ENCODE measurements at places on chromosomes 12 and 14.

- no peak for DNase-seq
These were observed 143.1 kb downstream of the TPH2 start for GRCh38 chr12:72081777-72082176.

DNA sequence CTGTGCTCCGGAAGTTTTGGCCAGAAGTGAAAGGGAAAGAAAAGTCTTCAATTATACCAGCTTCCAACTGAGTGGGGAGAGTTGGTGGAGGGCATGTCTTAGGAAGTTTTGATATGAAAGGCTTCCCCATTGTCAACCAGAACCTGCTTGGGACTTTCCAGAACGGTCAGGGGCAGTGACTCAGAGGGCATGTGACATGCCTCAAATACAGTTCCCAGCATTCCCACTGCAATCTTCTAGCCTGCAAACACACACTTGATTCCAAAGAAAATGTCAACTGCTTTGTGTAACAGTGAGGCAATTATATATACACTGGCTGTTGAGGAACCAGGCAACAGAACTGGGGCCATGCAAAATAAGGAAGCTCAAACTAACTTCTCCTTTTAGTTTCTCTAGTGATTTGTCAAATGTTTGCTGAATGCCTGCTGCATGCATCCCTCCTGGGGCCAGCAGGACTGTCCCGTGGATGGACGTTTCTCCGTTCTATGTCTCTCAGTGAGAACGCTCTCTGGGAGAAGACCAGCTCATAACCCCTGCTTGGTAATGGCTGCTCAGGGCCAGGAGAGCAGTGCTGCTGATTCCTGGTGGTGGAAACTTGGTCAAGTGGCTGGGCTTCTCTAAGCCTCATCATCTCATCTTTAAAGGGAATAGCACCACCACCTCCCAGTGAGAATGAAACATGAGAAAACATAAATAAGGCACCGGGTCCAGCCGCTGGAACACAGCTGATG is 18.3 kb downstream of the SLC25A47 start:
- DNase-seq, result peak; percentile 86

- no peak for DNase-seq
These were observed 3.3 kb downstream of the P3H3 start for GRCh38 chr12:6831450-6831995.

DNA sequence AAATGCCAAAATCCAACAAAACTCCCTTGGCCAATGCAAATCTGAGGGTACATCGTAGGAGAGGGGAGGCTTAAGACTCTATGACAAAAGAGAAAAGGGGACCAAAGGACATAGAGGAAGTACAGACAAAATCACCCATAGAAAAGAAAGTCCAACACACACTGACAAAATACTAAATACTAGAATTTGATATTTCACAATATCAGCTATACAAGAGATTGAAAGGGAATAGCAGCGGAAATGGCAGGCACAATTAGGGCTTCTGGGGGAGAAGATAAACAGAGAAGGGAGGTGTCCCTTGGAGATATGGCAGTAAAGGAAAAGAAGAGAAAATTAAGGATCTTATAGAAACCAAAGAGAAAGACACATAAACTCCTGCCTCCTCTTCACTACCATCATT is 29.0 kb downstream of the ATP2B1 start:
- DNase-seq, result no peak

- no peak for DNase-seq
These were observed 12.5 kb downstream of the POU6F1 start for GRCh38 chr12:51205350-51205749.

GRCh38 chr14:92287987-92288386 is 35.0 kb upstream of the SLC24A4 start:
- DNase-seq, result no peak

- no peak for DNase-seq
These were observed 9.2 kb upstream of the INF2 start for GRCh38 chr14:104680056-104680805.

- DNase-seq, result peak; percentile 43
These were observed 29.3 kb downstream of the ACTR6 start for GRCh38 chr12:100229876-100230275.

GRCh38 chr14:103613517-103613916 is 15.5 kb upstream of the KLC1 start:
- peak; percentile 65 for DNase-seq

GRCh38 chr12:25365340-25365730 is 114.6 kb upstream of the KRAS start:
- DNase-seq, result no peak

GRCh38 chr12:3700861-3701260 is 52.0 kb downstream of the CRACR2A start:
- no peak for DNase-seq

- peak; percentile 56 for DNase-seq
These were observed 3.1 kb downstream of the ARHGEF25 start for GRCh38 chr12:57614178-57614947.

DNA sequence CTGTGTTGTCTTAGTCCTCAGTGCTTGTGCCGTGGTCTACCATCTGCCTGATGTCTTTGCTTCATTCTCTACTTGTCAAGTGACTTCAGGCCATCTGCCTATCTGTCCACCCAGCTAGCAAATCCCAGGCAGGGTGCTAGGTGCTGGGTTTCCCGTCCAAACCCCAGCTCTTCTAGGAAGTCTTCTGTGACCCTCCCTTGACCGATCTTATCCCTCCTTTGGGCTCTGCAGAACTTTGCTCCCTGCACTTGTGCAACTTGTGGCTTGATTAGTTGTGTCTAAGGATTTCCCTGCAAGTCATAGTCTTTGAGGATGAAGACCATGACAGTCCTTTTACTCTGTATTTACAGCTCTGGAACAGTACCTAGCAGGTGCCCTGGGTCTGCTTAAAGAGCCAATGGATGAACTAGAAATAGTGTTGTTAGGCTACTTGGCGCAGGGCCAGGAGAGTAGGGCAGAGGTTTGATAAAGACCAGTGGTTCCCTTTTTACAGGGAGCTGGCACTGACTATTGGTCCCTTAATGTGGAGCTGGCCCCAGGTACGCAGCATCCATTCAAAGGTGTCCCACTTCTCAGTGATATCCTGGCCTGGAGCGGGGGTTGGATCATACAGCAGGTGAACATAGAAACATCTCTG is 60.1 kb downstream of the ADCK1 start:
- no peak for DNase-seq

DNA sequence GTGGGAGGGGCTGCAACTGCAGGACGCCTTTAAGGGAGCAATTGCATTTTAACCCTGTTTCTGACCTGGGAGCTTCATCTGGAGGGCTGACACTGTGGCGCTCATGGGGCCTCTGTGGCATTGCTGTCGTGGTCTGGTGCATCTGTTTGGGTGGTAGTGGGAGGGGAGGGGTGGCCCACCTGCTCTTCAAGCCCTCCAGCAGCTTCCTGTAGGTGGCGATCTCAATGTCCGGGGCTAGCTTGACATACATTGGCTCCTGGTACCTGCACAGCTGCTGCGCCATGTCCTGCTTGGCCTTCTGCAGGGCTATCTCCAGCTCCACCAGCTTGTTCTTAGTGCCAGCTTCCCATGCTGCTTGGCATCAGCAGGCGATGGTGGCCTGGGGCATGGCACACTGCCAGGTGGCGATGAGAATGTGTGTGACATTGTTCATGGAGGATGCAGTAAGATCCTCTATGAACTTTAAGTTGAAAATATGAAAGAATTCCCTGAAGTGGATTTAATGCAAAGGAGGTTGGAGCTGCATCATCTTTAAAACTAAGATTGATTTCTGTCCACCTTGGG is 7.7 kb upstream of the KRT82 start:
- DNase-seq, result no peak

GRCh38 chr12:67630373-67631088 is 18.0 kb upstream of the DYRK2 start:
- DNase-seq, result no peak

- DNase-seq, result no peak
These were observed 395 bp upstream of the GNB3 start for GRCh38 chr12:6840330-6840729.

GRCh38 chr12:83954956-83955601 is 957.5 kb downstream of the SLC6A15 start:
- peak; percentile 20 for DNase-seq

DNA sequence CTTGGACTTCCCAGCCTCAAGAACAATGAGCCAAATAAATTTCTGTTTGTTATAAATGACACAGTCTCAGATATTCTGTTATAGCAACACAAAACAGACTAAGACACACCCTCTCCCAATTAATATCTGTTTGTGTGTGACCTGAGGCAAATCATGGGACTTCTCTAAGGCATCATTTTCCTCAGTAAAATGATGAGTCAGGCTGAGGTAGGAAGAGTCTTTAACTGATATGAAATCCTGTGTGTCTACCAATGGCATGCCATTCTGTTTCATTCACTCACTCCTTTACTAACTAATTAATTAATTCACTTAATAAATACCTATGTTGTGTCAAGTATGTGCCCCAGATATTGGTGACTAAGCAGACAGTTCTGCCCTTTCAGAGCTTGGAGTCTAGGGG is 258.4 kb upstream of the CRY1 start:
- DNase-seq, result no peak

GRCh38 chr12:68623984-68624383 is 13.3 kb downstream of the RAP1B start:
- no peak for DNase-seq

- DNase-seq, result no peak
These were observed 10.1 kb upstream of the BTG1 start for GRCh38 chr12:92155733-92156132.

DNA sequence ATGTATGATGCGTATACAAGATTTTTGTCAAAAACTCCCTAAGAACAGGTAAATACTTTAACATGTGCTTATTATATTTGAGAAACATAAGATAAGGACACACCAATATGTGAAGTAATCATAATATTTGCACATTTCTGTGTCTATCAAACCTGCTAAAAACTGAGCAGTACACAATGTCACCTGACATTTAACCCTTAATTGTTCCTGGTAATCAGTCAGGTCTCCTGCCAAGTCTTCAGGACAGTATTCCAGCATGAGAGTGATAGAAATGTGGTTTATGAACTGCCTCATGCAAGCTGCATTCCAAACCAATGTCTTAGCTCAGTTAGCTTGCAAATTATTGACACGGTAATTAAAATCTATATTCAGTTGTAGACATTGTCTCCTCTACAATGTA is 4.2 kb downstream of the SOX5 start:
- no peak for DNase-seq

- DNase-seq, result no peak
These were observed 83.8 kb downstream of the NRXN3 start for GRCh38 chr14:78253986-78254385.

DNA sequence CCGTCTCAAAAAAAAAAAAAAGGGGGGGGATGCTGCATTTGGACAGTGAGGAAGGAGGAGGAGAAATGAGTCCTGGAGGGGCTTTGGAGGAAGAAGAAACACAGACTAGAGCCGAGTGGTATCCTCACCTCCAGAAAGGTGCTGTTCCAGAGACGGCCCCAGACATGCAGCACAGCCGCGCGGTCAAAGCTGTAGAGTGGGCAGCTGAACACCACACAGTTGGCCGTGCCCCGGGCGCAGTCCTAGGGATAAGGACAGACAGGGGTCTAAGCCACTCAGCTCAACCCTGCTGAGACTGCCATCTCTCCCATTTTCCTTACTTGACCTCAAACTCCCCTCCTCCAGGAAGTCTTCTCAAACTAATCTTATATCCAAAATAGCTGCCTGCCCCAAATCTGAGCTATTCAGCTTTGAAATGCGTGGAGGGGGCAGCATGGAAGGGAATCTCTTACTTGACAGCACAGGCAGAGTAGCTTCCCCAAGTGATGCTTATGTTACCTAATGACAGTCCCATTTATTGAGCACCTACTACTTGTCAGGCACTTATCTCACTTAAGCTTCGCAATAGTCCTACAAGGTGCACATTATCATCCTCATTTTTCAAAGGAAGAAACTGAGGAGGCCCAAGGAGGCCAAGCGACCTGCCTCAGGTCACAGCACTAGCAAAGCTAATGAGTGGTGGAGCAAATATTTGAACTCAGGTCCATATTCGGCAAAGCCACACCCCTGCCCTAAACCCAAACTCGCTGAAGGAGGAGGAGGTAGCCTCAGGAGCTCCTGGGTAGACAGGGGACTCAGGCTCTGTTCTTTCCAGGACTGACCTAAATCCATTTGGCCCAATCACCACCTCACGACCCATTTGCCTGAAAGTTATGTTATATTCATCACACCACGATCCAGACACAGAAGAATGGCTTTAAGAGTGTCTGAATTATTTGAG is 18.7 kb downstream of the ITGA7 start:
- no peak for DNase-seq

DNA sequence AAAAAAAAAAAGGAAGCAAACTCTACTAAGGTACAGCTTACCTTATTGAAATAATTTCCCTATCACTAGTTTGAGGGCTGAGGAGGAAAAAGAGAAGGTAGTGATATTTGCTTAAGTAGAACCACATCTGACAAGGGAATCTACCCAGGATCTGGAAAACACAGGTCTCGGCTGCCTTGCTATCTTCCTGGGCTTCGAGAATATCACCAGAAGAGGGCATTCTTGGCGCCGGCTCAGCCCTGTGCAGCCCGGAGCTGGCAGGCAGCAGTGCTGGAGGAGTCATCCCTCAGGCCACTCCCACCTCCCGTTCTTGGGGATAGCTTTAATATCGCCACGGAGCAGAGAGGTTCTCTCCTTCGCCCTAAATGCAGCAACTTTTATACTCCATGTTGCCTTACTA is 1181.2 kb downstream of the VRK1 start:
- peak; percentile 56 for DNase-seq

GRCh38 chr14:77562681-77563080 is 53.8 kb downstream of the SPTLC2 start:
- DNase-seq, result no peak

DNA sequence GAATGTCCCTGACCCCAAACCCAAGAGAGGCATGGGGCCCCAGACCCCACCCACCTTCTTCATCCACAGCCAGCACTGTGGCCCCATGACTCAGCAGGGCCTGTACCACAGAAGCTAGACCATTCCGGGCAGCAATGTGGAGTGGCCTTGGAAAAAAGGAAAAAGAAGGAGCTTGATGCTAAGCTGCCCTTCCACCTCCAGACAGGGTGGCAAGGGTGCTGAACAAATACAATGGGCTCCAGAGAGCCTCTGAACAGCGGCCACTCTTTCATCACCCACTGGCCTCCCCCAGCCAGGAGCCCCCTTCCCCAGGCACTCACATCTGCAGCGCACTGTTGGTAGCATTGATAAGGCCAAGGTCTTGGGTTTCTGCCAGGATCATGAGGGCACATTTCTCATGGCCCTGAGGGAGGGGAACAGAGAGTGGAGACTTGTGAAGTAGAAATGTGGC is 13.9 kb downstream of the SLC39A5 start:
- peak; percentile 41 for DNase-seq

DNA sequence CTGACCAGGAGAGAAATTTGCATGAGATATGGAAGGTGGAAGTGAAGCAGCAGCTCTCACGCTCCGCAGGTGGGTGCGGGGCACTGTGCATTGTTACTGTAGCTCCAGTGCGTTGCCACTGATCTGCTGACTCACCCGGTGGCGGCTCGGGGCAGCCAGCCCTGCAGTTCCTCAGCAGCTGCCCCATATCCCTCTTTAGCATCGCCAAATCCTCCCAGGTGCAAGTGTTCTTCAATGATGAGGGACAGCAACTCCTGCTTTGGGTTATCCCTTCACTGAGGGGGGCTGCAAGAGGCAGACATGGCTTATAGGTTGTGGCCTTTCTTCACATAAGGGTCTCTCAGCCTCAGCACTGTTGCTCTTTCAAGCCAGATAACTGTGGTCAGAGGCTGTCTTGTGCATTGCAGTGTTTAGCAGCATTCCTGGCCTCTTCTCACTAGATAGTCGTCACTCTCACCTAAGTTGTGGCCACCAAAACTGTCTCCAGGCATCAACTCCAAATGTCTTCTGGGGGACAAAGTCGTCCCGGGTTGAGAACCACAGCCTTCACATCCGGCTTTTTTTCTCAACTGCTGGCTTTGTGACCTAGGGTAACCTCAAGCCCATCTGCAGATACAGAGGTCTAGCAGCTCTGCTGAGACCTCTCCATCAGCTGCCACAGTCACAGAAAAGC is 180.8 kb downstream of the EFCAB11 start:
- DNase-seq, result no peak

GRCh38 chr14:76698631-76699030 is 62.6 kb upstream of the VASH1 start:
- DNase-seq, result no peak
